ENCODE measurements at places on chromosomes 3 and 15. TPM values are rescaled to one million over a fixed set of nuclear protein-coding genes. Genes with fewer than 3 reads are reported as not detected.

The RHCG gene
- polyA plus RNA-seq: 2.4 TPM

The CYP8B1 gene
- 0.87 TPM for polyA plus RNA-seq

The STRA6 gene
- 20.4 TPM for polyA plus RNA-seq

The FAM81A gene
- polyA plus RNA-seq: 21.1 TPM

The DNAH12 gene
- 1.1 TPM for polyA plus RNA-seq

The FHIT gene
- polyA plus RNA-seq: 26.4 TPM

The SNURF gene
- 47.9 TPM for polyA plus RNA-seq

The SRGAP3 gene
- 15.4 TPM for polyA plus RNA-seq

DNA sequence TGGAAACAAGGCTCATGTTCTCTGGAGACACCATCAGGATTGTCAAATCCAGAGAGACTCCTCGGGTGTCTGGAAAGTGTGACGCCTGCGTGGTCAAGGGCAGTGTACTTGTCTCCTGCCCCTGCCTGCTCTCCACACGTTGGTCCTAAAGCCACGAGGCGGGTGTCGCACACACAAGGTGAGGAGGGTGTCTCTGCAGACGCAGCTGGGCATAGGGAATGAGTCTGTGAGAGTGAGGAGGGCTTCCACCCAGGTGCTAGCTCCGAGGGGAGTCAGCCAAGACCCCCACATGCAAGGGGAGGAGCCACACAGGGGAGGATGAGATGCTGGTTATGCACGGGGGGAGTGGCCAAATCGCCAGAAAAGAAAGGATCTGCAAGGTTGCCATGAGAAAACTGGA is 27.9 kb upstream of the OCA2 start:
- DNase-seq: no peak

- peak; percentile 9 for DNase-seq
Measured at GRCh38 chr3:100710261-100710968, 1.1 kb downstream of the TFG start.

DNA sequence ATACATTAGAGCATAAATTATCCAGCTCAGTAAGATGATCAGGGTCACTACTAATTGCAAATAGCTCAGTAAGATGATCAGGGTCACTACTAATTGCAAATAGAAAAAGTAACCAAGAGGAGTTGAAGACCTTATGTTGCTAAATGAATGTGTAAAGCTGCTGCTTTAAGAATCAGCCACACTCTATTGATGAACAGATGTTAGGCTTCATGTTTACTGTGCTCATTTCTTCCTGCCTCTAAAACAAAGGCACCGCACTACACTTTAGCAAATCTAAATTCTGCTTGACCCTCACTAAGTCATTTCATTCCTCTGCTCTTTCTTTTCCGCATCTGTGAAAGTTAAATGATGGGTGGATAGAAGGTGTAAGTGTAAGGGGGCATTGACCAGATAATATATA is 92.6 kb upstream of the PLSCR4 start:
- DNase-seq: no peak

DNA sequence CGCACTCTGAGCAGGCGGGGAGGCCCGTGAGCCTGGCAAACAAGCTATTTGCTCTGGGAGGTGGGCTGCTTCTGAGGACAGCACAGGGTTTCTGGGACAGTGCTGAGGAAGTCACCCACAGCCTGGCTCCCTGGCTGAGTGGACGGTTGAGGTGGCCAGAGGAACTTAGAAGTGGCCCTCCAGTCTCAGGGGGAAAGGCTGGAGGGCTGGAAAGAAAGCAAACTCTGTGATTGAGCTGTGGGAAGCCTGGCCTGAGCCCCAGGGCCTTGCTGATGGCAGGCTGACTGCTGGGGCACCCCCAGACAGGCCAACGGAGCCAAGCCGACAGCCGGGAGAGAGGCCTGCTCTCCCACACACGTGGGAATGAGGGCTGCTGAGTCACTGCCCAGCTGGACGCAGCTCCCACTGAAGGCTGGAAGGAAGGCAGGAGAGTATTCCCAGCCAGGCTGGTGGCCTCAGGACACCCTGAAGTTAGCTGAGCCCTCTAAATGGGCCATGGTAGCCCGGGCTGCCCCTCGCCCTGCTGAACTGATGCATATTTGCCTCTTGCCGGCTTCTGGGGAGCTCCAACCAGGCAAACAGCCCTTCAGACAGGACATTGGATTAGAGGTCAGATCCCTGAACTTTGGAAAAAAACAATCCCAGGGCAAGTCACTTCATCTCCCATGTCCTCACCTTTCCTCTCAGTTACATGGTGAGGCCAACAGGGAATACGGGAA is 98.0 kb upstream of the TLE3 start:
- DNase-seq: no peak

DNA sequence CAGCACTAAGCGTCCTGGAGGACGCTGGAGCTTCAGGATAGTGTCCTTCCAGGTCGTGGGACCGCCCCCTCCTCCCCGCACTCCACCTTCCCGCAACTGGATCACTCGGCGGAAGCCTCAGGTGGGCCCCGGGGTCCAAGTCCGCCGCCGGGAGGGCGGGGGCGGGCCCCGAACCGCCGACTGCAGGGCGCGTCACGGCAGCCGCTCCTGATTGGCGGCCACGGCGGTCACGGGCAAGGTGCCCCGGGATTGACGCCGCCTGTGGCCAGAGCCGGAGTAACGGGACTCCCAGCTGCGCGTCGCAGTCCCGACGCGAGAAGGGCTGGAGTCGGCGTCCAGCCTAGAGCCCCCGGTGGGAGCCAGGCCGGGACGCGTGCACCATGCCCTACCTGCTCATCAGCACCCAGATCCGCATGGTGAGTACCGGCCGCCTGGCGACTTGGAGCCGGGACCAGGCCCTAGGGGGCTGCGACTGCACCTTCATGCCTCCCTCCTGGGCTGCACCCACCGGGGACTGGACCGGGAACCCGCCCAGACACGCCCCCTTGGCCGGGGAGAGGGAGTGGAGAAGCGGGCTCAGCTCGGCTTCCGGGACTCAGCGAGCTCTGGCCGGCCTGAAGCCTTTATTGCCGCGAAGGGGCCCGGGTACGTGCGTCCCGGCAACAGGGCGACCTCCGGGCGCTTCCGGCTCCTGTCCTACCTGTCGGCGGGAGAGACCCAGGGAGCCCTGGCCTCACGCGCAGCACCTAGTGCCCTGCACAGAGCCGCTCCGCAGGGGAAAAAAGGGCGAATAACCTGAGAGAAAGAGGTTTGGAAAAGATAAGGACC is at the start of gene GCHFR:
GCHFR (plus strand) TSS at position 268 of the 828 bp plus-strand sequence; CDS start at position 381, 113 bp downstream.
- DNase-seq: no peak

DNA sequence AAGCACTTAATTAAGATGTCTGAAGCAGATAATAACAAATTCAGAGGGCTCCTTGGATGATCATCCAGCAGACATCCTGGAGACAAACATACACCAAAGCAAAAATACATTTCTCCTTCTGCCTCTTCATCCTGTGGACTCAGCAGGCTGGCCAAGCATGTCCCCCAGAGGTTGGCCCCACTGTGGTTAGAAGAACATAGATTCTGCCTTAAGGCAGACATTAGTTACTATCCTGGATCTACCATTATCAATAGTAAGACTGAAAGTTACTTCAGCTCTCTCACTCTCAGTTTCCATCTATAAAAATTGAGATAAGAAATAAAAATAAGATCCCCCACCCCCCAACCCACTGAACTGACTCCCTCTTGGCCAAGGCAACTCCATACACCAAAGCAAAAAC is 28.6 kb upstream of the TGFBR2 start:
- DNase-seq: no peak

GRCh38 chr15:65426216-65426853 is 3.6 kb upstream of the IGDCC4 start:
- no peak for DNase-seq

- DNase-seq: no peak
Measured at GRCh38 chr15:58078591-58078990, 13.1 kb upstream of the ALDH1A2 start.

DNA sequence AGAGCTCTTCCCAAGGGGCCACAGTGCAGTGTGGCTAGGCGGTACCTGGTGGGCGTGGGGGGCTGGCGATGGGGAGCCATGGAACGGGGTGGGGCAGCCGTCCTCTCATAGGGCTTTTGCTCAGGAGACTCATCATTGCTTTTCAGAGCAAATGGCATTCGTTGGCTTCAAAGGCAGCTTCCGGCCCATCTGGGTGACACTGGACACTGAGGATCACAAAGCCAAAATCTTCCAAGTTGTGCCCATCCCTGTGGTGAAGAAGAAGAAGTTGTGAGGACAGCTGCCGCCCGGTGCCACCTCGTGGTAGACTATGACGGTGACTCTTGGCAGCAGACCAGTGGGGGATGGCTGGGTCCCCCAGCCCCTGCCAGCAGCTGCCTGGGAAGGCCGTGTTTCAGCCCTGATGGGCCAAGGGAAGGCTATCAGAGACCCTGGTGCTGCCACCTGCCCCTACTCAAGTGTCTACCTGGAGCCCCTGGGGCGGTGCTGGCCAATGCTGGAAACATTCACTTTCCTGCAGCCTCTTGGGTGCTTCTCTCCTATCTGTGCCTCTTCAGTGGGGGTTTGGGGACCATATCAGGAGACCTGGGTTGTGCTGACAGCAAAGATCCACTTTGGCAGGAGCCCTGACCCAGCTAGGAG is 40.8 kb downstream of the MESD start:
- no peak for DNase-seq

GRCh38 chr15:77144026-77144425 is 73.1 kb upstream of the TSPAN3 start:
- DNase-seq: no peak
